ENCODE measurements at places on chromosomes 7 and 10.

GRCh38 chr7:7109934-7110333 lies 72.4 kb upstream of the C1GALT1 start:
- no peak for DNase-seq

- DNase-seq = no peak
These were observed 93.5 kb upstream of the NEBL start for GRCh38 chr10:20990604-20991003.

GRCh38 chr7:22934473-22935065 lies 79.4 kb downstream of the HYCC1 start:
- DNase-seq = no peak

DNA sequence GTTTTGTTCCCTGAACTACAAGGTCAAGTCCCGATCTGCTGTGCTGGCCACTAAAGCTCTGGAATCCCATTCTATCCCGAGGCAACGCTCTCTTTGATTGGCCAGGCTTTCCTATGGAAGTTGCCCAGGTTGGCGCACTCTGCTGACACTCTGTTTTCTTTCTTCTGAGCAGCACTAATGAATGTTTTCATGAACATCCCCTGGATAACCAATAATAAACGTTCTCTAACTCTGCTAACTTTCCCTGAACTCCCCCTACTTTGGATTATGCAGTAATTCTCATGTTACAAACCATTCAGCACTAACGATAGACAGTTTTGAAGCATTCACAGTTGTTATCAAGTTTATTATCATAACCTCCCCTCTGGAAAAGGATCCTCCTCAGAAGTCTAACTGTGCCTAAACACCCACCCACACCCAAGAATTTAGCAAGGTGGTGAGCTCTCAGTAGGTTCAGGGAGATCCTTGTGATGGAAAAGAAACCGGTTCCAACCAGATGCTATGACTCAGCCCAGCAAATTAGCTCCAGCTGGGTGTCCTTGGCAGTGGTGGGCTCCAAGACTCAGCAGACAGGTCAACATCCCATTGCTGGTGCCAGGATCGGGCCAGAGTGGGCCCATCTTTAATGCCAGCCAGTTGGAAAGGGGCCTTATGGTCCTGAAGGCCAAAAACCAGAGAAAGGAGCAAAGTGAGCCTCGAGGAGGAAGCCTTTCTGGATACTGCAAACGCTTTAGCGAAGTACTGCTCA lies 68.4 kb downstream of the CREB3L2 start:
- no peak for DNase-seq

DNA sequence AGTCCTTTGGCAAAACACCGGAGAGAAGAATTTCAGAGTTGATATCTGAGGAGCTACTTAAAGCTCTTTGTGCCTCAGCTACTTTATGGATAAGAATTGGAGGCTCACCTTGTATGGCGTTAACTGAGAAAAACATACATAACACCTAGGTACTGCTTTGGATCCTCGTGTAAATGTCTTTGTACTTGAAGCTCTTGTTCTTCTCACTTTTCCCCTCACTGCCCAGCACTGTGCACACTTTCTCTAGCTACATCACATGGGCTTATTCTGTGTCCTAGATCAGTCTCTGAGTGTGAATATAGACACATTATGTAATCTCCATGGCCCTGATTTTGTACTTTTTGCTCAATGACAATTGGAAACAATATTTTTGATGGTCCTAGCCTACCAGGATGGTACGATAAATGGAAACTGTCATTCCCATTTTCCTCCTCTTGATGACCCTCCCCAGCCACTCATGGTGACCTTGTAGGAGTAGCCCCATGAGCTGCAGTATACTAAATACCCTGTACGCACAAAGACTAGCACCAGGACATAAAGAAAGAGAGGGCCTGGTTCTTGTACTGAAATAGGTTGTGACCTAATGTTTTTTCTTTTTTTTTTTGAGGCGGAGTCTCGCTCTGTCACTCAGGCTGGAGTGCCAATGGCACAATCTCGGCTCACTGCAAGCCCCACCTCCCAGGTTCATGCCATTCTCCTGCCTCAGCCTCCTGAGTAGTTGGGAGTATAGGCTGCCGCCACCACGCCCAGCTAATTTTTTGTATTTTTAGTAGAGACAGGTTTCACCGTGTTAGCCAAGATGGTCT lies 22.1 kb downstream of the STAMBPL1 start:
- DNase-seq = no peak

- DNase-seq = no peak
These were observed 178.3 kb upstream of the ZMIZ1 start for GRCh38 chr10:78890506-78890905.

- no peak for DNase-seq
These were observed 216.3 kb downstream of the GFRA1 start for GRCh38 chr10:116056445-116057293.

DNA sequence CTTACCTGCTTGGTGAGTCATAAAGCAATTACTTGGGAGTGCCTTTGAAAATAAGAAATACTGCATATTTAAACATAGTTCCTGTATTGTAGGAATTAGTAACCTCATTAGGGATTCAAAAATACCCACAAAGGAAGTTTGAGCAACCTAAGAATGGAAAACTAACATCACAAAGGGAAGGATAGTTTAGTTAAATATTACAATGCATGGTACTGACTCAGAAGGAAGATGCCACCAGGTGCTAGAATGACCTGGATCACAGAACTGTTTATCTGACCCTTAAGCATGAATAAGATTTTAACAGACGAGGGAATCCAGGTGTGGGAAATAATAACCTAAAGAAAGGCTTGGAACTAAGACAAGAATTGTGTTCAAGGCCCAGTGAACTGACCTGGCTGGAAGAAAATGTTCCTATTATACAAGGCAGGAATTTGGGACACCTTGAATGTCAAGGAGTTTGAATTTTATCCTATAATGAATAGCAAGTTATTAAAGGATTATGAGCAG lies 106.4 kb downstream of the GSAP start:
- DNase-seq = no peak

DNA sequence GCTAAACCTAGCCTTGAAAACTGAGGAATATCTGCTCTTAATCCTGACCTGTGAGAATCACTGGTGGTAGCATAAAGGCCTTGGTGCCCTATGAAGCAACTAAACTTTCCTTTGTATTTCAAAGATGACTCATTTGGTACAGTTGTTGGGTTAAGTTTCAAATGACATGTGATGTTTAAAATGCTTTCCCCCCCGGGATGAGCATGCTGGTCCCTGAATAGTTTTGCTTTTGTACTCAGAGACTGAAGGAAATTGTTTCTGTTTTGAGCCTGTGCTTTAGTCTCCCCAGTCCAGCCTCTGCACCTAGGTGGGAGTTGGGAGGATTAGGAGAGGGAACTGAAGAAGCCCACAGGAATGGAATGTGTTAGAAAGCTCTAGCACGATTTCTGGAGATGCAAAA lies 258.9 kb upstream of the NPY start:
- no peak for DNase-seq

GRCh38 chr10:98086837-98087708 lies 47.4 kb upstream of the R3HCC1L start:
- no peak for DNase-seq

DNA sequence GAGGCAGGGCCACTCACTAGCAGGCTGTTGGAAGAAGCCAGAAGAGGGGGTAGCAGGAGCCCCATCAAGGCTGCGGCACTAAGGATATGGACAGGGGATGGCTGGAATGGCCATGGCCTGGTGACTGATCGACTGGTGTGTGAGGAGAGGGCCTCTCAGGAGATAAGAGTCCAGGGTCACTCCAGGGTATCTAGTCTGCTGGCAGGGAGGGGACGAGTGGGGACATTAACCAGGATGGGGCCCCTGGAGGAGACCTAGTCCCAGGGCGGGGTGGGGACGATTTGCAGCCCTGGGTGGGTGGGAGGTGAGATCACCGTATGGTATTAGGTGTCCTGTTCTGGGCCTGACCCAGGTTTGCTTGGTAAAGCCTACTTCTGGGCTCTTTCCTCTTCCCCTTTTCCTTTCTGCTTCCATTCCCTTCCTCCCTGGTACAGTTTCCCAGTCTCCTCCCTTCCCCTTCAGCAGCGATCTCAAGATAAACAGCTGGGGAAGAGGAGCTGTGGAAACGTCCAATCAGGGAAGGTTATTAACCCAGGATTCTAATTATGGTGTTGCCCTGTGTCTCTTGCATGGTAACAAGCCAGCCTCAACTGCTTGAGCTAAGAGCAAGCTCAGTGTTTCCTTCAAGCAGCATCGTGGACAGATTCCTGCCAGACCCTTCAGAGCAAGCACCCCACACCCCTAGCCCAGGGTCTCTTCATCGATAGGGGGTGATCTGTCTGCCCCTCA lies 233.2 kb downstream of the RPS24 start:
- DNase-seq = no peak

DNA sequence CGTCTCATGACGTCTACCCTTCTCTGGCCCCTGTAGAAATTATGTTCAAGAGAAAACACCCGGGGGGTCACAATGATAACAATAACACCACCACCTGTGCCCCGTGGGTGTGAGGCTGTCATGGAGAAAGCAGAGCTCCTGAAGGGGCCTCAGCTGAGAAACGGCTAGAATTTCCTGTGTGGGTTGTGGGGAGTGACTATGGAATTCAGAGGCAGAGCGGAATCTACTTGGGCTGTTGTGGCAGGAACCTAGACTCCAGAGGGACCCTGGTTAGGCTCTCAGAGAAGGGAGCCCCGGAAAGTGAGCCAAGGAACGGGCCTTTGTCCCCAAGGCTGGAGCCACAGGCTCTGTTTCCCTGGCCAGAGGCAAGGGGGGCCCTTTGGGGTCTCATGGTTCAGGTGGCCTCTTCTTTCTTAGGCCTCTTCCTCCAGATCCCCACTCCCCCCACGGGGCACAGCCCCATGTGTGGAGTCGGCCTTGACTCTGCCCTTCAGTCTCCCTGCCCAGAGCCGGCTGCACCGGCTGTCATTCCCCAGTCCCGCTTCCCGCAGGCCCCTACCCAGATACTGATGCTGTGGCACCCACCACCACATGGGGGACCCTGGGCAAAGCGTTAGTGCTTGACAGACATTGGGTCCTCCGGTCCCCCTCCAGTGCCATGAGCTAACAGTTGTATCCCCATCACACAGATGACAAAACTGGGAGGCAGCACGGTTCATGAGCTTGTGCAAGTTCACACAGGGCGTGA lies 6.5 kb upstream of the GIMAP8 start:
- DNase-seq = no peak

Measured in omental fat pad (tissue), 4 donors.